ENCODE measurements at places on chromosomes 11 and 22. TPM values are rescaled to one million over a fixed set of nuclear protein-coding genes. Genes with fewer than 3 reads are reported as not detected.

The OR9G1 gene
- not detected for total RNA-seq

The TENM4 gene
- total RNA-seq: 4.4 TPM

- DNase-seq: no peak
Observed at GRCh38 chr11:122653916-122654585, 1.5 kb upstream of the UBASH3B start.

The POU2F3 gene
- not detected for total RNA-seq
